ENCODE measurements at places on chromosomes 11 and 22.

- DNase-seq = no peak
Measured at GRCh38 chr11:93729129-93729616, 12.1 kb downstream of the TAF1D start.

DNA sequence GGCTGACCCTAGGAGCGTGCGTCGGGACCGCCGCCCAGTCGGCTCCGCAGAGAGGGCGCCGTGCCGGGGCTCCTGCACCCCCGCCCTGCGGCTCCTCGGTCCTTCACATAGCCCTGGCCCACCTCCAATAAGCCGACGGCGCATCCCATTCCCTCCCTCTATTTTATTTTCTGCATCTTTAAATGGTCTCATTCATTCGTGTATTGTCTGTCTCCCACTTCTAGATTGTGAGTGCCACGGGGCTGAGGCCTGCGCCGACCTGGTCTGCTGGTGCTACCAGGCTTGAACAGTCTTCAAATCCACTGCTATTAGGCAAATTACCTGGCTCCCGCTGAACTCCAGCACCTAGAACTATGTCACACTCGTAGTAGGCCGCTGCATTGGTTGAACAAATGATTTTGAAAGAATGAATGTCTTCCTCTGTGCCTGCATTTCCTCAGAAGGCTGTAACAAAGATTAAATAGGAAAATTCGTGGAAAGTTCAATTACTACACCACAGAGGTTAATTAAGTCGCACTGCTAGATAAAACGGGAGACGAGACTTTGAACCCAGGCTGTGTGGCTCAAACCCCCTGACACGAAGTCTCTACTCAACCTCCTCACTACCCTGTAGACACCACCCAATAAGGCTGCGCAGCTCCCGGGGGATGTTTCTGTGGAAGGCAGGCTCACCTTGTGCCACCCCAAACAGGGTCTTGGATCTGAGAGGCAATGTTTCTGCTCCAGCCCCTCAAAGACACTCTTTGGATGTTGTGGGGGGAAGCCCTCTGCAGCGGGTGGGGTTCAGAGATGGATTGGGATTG lies 1.2 kb upstream of the PPP1R14B start:
- DNase-seq = no peak

DNA sequence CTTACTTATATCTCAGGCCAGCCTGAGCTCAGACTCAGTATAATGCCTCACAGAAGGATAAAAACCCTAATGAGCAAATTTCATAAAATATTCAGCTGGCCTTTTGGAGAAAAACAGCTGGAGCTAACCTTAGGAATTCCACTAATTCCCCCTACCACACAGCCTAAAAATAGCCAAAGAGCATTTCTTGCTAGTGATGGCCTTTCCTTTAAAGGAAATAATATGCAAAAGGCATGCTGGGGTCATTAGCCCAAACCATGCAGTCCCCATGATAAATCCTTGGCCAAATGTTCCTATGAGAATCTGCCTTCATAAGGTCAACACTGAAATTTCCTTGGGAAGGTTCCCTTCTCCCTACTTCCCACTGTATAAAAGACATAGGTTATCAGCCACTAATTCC lies 38.2 kb downstream of the SYTL2 start:
- no peak for DNase-seq

- DNase-seq = no peak
Measured at GRCh38 chr22:18091478-18091877, 13.7 kb downstream of the PEX26 start.

DNA sequence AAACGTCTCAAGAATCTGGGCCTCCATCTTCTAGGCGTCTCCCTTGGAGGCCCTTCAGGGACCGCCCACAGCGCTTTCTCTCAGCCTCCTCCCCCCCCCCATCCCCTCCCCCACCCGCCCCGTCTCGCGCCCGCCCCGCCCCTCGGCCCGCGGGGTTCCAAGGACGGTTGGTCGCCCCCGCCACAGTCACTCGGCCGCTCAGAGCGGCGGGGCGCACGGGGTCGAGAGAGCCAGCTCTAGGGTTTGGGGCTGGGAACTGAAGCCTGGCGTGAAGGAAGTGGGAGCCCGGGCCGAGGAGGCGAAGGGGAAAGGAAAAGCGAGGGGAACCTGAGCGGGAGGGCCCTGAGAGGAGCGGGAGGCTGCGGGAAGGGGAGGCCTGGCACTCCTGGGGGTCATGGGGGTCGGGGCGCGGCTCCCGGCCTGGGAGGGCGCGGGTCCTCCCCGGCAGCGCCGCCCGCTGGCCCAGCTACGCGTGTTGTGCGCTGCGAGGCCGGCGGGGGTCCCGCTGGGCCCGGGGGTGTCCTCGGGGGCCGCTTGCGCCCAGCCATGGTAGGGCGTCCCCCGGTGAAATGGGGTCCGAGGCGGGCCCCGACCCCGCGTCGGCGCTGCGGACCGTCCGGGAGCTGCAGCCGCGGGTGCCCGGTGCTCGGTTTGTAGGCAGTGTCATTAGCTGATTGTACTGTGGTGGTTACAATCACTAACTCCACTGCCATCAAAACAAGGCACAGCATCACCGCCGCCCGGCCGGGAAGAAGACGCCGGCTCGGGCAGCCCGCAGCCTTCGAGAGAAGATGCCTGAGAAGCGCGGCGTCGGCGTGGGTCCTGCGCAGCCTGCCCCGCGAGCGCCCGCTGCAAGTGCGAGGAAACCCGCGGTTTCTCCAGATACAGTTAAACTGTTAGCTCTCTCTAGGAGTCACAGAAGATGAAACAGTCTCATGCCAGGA lies at the start of gene BTG4:
Gene BTG4, minus strand, starts transcription at position 91 of the 944 bp plus-strand sequence. CDS start 13,610 bp downstream, outside the sequence.
- no peak for DNase-seq
